Hematopoietic multipotent progenitor cell (in vitro differentiated cells): ENCODE measurements at places on chromosomes 16 and 17.

DNA sequence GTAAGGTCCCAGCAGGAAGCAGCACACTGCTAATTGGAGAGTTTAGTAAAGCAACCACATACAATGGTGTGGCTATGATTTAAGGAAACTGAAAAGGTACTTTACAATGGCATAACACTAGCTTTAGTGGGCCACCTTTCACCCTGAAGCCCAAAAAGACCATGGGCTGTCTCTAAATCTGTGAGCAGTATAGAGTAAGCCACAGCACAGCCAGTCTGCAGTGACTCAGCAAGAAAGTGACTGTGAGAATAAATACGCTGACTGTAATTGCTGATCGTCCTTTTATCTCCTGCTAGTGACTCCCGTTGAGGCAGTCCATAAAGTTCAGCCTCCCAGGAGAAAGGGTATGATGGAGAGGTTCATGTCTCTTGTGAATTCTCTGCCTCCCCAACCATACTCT, 679.8 kb upstream of the KIF2B start:
- no peak for DNase-seq

- DNase-seq: no peak
Observed at GRCh38 chr17:54666559-54666958, 234.1 kb upstream of the TOM1L1 start.

- DNase-seq: no peak
Observed at GRCh38 chr16:75340741-75341491, 89.5 kb upstream of the BCAR1 start.

GRCh38 chr17:17647524-17648178, 33.6 kb upstream of the RAI1 start:
- DNase-seq: no peak

- DNase-seq: no peak
Observed at GRCh38 chr17:75151930-75152329, 2.4 kb downstream of the JPT1 start.

DNA sequence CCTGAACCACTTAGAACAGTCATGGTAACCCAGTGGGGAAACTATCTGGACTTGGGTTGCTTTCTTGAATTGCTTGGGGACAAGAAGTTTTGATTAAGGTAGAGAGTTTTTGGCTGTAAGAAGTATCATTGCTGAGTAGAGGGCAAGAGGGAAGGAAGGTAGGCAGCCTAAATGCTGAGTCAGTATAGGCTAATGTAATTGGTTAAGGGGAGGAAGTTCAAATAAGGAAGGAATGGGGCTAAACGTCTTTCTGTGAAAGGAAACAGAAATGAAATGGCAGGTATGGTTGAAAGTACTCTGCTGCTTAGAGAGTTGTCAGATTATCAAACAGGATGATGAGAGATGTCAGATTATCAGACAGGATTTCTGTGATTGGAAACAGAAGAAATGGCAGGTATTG, 20.3 kb downstream of the KPNB1 start:
- no peak for DNase-seq

DNA sequence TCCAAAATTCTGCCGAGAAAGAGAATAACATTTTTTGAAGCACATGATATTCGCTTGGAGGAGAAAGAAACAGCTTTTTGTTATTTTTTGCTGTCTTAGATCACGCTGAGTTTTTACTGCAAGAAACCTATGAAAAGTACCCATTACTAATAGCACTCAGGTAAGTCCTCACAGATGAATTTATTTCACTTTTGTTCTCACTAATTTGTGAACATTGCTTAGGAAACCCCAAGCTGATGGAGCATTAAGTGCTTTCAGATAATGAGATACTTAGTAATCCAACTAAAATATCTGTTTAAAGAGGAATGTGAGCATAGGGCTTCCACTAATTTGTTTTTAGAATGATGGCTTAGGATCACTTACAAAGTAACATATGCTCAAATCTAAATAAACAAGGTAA, 45.7 kb downstream of the MYO1D start:
- no peak for DNase-seq

GRCh38 chr17:30314474-30314873, 19.4 kb downstream of the TMIGD1 start:
- no peak for DNase-seq

- DNase-seq: no peak
Observed at GRCh38 chr16:81539009-81539758, 94.6 kb downstream of the CMIP start.

- DNase-seq: no peak
Observed at GRCh38 chr17:43428524-43428923, 29.7 kb downstream of the ARL4D start.

GRCh38 chr16:78624366-78624765, 524.9 kb downstream of the WWOX start:
- DNase-seq: no peak

DNA sequence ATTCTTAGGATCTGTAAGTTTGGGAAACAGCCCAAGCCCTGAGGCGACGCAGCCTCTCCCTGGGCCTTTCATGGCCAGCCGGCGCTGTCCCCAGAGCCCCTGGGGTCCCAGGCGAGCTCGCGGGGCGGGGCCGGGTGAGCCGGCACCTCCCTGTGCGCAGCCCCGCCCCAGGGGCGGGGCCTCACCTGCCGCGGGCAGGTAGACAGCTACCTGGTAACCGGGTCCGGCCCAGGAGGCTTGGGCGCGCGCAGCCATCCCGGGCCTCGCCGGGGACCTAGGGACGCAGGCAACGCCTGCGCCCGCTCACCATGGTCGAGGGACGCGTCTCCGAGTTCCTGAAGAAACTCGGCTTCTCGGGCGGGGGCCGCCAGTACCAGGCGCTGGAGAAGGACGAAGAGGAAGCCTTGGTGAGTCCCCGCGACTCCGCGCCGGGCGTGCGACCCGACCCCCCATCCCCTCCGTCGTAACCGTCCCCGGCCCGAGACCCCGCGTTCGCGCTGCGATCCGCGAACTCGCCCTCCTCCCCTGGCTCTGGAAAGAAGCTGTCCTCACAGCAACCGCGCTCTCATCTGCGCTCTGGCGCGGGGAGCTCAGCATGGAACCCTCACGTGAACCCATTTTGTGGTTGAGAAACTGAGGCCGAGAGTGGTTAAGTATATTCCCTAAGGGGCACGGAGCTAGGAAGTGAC, at the start of gene ATP2C2:
ATP2C2 (plus strand) TSS at position 231 of the 689 bp plus-strand sequence; CDS start at position 309, 78 bp downstream.
- no peak for DNase-seq

DNA sequence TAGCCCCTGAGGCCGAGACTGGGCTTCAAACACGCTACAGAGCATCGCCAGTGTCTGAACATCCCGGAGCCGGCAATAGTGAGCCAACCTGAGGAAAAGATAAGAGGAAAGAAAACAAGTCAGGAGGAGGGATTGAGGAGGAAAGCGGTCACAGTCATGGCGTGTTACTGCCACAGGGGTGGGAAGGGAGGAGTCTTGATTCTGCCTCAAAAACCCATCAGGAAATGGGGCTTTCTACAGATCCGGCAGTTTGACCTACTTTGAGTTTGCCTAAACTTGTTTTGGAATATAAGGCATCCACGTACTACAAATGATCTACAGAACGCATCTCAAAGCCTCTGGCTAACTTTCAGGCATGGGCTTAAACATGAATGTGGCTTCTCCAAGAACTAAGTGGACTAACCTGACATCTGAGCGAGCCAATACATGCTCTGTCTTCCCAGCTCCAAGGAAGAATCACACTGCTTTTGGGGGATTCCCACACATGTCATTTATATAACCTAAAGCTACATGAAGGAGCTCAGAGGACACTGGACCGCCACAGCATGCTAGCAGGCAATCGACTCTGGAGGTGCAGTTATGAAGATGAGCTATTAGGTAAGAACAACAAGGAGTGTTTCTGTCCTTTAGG, 96.6 kb downstream of the WDR59 start:
- DNase-seq: no peak

GRCh38 chr16:9316008-9316407, 224.6 kb downstream of the HAPSTR1 start:
- no peak for DNase-seq

DNA sequence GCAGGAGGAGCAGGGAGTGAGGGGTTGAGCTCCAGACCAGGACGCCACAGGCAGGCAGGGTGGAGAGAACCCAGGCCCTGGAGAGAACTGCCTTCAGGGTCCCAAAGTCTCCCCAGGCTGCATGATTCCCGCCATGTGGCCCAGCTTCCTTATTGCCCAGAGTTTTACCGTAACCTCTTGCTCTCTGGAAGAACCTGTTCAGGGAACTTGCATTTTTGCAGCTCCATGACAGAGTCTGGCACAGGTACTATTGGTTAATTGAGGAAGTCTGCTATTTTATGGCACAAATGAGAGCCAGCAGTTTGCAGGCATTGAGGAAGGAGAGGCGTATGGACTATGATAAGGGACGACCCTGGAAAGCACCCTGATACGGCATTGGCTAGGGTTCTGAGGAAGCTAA, 11.6 kb upstream of the NOS2 start:
- no peak for DNase-seq

DNA sequence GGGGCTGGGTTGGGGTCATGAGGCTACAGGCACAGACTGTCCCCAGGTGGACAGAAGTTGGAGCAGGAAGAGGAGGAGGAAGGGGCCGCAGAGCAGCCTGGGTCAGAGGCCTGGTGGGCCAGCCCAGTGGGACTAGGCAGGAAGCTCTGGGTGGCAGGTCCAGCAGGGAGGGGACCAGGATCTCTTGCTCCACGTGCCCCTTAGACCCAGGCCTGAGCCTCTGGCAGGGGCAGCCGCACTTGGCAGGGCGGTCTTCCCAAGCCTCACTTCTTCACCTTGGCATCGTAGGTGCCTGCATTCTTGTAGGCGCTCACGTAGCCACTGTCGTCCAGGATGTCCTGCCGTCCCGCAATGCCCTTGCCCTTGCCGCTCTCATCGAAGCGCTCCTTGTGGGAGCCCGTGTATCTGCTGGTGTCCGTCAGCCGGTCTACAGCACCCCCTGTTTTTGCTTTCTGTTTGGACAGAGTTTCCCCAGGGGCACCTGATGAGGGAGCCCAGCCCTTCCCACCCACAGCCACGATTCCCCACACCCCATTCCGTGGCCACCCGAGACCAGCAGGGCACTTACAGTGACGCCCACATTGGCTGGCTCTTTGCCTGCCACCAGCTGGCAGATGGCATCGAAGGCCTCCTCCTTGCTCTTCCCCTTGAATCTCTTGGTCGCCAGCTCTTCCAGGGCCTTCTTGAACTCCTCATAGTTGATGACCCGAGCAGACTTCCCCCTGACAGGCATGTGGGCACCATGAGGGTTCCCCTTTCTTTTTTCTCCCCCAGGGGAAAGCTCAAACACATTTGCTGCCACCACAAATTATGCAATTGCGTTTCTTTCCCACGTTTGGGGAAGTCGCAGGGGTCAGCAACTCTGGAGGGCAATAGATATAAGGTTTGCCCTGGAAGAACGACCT, 3.1 kb downstream of the TPPP3 start:
- no peak for DNase-seq

GRCh38 chr17:63405741-63406261, 40.3 kb downstream of the CYB561 start:
- DNase-seq: no peak

DNA sequence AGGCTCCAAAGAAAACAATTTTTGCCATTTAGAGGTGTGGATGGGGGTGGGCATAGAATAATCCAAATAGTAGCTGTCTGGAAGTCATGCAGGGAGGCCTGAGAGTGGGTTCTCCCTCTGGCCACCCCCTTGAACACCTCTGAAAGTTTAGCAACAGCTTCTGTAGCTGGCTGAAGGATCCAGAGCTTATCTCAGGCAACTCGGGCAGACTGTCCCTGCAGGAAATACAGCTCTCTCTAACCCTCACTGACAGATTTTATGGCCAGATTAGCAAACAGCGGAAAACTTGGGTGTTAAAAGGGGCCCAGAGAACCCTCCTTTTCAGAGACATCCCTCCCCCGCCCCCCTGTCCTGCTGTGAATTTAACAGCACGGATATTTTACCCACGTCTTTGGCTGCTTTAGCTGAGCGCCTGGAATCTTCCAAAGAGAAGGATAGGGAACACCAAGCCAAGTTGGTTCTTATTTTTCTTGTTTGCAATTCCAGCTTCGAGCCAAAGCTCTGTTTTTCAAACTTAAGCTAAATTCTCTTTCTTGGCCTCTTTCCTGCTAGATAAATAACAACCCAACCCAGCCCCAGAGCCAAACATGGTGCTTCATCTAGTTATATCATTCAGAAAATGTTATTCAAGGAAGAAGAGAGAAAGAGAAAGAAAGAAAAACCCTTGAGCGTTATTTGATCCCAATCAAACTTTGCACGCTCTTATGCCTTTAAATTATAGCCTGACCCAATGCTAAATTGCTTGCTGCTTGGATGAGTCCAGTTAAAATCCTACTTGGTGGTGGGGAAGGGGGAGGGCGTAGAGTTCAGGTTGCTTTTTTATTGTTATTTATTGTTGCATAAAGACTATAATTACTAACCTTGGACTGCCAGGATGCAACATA, 2.3 kb upstream of the HOXB2 start:
- DNase-seq: peak; percentile 80

DNA sequence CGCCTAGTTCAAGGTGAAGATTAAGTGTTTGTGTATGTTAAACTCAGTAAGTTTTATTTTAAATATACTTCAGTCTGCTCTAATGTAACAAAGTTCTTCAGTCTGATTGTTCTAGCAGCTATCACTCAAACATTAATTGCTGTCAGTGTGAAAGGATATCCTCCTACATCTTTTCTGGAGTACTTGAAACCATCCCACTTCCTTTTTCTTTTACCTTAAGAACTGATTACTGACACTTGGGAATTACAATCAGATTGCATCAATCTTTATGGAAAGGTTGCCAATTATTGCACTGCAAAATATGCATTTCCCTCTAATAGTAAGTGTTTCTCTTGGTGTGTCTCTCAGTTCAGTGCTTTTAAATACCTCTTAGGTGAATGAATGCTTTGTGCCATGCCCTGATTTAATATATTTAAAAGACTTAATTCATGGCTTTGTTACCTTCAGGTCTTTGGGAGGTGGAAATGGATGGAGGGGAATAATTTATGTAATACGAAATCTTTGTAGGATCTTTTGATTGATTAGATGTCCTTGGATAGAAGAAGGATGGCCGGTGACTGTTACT, 16.6 kb downstream of the MRTFB start:
- DNase-seq: no peak

DNA sequence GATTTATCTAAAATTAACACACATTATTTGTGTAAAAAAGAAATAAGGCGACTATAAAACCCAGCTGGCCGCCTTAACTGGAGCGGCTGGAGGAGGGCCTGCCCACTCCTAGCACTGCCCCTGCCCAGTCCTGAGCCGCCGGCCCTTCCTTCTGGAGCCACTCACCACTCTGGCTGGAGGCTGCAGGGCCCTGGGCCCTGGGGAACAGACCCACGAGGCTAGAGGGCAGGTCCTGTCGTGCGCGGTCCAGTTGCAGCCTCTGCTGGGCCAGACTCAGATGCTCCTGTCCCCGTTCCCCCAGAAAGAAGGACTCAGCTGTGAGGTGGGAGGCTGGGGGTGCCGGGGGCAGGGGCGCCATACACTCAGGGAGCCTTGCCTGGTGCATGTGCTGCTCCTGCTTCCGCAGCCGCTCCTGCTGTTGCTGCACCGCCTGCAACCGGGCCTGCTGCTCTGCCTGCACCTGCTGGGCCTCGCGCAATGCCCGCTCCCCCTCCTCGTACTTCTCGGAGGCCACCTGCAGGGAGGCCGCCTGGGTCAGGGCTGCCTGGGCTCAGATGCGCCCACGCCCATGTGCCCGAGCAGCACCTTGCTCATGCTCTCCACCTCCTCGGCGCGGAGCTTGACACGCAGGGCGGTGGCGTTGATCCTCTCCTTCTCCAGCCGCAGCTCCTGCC, 9.0 kb upstream of the MRPL38 start:
- no peak for DNase-seq
